ENCODE measurements at places on chromosomes 3 and 15.
A peak's percentile ranks its signal among the peaks of the same experiment; 100 is the strongest.

GRCh38 chr3:24198728-24199127 lies 253.6 kb downstream of the NR1D2 start:
- DNase-seq, result no peak

GRCh38 chr15:98505611-98506031 lies 142.7 kb upstream of the IGF1R start:
- no peak for DNase-seq

- no peak for DNase-seq
These were observed 41.6 kb downstream of the HMCES start for GRCh38 chr3:129320261-129320660.

DNA sequence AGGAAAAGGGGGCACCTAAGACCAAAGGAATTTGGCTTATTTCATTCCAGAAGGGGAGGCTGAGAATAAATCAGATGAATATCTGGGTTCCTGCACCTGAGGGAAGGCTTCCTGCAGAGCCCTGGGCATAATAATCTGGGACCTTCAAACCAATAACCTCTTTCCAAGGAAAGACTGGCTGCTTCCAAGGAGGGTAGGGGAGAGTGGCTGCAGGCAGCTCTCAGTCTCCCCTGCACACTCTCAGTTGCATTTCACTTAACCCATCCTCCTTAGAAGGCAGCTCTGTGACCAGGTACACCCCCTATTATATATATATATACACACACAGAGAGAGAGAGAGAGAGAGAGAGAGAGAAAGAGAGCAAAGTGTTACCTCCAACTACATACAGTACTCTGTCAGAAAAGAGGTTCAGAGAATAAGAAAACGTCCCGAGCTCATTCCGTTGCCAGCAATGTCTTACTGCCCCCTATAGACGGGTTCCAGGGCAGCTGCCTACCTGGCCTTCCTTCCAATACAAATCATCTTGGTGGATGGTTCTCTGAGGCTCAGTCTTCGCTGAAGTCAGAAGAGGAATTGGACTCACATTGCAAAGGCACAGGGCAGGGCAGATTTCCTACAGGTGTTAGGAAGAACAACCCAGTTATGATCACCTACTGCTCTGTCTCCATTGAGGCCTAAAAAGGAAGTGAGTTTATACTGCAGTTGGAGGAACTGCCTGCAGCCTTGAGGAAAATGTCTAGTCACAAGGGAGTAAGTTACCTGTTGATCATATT lies 26.1 kb downstream of the CAPN3 start:
- peak; percentile 38 for DNase-seq

GRCh38 chr3:193744822-193745684 lies 152.0 kb downstream of the OPA1 start:
- DNase-seq, result no peak

- no peak for DNase-seq
These were observed 18.1 kb downstream of the DNAJC13 start for GRCh38 chr3:132435224-132435910.

DNA sequence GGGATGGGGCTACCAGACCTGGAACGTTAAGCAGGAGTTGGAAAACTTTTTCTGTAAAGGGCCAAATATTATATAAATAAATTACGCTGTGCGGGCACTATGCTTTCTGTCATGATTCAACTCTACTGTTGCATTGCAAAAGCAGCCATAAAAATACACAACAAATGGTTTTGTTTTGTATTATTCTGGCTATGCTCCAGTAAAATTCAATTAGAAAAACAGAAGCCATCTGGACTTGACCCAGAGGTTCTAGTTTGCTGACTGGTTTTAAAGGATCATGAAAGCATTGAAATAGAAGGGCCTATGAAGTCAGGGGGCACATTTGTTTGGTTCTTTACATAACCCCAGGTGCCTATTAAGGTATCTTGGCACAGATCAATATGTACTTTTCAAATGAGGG lies 647.4 kb upstream of the LMCD1 start:
- no peak for DNase-seq

DNA sequence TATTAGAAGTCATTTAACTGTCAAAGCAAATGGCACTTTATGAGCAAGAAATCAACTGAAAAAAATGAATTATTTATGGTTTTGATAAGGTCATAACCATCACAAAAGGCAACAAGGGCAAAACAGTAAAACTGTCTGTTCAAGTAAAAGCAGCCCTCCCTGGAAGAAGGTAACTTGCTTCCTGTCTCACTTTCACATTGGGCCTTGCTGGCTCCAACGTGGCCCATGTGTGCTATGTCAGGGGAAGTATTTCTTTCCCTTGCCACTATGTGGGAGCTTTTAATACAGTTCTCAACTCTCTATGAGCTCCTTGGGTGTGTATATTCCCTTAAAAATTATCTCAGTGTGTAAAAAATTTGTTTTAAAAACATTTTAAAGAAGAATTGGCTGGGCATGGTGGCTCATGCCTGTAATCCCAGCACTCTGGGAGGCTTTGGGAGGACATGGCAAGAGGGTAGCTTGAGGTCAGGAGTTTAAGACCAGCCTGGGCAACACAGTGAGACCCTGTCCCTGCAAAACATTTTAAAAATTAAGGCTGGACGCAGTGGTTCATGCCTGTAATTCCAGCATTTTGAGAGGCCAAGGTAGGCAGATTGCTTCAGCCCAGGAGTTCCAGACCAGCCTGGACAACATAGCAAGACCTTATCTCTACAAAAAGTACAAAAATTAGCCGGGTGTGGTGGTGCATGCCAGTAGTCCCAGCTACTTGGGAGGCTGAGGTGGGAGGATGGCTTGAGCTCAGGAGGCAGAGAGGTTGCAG lies 45.2 kb upstream of the TJP1 start:
- no peak for DNase-seq

DNA sequence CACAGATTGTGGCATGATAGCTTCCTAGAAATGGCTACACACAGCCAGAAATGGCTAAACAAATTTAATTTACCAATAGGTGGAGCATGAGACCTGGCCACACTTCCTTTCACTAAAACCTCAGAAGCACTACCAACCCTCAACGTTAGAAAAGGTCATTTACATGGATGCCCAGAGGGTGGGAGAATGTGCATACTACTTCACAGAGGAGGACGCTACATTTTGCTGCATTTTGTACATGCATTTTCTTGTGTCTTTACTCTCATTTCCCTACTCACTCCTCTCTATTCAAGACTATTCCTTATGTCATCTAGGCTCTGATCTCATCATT lies 40.1 kb downstream of the C2CD4B start:
- no peak for DNase-seq

DNA sequence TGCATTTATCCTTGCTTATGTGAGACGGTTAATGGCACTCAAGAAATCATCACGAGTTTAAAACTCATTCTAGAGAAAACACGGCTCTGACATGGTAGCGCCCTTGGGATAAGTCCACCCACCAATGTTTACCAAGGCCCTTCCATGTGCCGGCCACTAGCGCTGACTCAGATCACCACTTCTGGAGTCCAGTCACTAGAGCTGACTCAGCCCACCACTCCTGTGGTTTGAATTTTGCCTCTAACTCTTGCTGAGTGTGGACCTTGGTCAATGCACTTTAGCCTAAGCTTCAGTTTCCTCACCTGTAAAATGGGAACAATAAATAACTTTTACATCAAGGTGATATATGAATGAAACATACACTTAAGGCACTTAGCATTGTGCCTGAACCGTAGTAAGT lies 358.4 kb upstream of the PROK2 start:
- no peak for DNase-seq

- DNase-seq, result no peak
These were observed 911 bp downstream of the APBA2 start for GRCh38 chr15:28886431-28887338.

GRCh38 chr15:74621936-74622335 lies 6.3 kb downstream of the CLK3 start:
- DNase-seq, result no peak

- DNase-seq, result no peak
These were observed 12.7 kb downstream of the PLXND1 start for GRCh38 chr3:129593595-129594339.

DNA sequence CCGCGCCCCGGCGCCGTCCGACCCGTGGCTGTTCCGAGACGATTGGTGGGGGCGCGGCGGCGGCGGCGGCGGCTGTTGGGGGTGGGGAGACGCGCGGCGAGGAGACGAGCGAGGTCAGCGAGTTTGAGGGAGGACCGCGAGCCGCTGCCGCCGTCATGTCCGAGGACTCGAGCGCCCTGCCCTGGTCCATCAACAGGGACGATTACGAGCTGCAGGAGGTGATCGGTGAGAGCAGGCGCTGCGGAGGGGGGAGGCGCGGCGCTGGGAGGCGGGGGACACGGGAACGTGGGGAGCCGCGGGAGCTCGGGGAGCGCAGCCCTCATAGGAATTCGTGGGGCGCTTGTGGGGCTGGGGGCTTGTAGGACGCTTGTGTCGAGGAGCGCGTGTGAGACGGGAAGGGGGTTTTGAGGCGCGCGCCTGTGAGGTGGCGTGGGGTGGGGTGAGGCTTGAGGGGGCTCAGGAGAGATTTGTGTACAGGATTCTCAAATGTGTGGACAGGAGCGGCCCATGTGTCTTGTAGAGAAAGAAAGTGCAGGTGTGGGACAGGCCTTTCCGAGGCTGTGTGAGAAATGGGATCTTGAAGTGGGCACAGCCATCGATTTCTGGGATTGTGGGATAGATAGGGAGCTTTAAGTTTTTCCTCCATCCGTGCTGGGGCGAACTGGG lies 518 bp downstream of the OXSR1 start:
- peak; percentile 32 for DNase-seq

DNA sequence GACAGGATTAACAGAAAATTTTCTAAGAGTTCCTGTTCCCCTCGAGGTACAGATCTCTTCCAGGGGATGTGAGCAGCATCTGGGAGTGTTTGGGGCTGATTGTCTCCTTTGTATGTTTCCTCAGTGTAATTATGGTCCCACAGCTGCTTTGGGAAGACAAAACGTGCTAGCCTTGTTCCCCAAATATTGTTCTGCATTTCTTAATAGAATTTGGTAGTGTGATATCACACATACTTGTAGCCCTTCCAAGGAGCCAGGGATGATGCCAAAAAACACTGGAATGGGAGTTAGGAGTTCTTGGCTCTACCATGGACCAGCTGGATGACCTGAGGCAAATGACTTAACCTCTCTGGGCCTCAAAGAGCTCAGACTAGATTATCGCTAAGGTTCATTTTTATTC lies 19.0 kb upstream of the AGBL1 start:
- no peak for DNase-seq

GRCh38 chr3:299590-300301 lies 103.2 kb downstream of the CHL1 start:
- DNase-seq, result no peak

DNA sequence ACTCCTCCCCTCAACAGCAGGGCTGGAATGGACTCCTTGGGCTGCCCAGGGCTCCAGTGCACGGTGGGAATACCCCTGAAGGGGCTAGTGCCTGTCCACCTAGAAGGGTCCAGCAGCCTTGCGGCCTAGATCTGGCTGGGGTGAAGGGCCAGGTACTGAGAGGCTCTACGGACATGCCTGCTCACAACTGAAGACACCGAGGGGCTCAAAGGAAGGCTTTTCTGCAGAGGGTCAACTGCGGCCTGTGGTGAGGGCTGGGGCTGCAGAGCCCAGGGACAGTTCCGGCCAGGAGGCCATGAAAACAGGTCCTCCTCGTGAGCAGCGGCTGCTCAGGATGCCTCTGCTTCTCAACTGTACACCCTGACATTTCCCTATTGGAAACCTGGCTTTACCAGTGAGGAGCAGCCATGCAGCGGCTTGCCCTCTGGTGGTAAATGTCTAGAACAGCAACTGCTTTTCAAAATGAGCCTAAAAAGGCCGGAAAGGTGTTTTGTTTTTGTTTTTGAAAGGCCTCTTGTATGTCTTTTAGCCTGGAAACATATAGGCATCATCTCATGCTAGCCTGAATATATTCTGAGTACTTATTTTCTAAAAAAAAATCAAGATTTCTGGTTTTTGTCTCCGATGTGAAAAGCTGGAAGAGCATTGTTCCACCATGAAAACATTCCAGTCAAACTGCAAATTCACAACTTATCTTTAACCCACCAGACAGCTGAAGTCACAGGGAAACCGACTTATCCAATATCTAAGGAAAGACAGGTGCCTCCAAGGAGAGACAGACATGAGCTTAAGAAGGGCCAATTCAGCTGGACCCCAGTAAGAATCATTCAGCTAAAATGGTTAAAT lies 163.4 kb downstream of the KLF13 start:
- no peak for DNase-seq

DNA sequence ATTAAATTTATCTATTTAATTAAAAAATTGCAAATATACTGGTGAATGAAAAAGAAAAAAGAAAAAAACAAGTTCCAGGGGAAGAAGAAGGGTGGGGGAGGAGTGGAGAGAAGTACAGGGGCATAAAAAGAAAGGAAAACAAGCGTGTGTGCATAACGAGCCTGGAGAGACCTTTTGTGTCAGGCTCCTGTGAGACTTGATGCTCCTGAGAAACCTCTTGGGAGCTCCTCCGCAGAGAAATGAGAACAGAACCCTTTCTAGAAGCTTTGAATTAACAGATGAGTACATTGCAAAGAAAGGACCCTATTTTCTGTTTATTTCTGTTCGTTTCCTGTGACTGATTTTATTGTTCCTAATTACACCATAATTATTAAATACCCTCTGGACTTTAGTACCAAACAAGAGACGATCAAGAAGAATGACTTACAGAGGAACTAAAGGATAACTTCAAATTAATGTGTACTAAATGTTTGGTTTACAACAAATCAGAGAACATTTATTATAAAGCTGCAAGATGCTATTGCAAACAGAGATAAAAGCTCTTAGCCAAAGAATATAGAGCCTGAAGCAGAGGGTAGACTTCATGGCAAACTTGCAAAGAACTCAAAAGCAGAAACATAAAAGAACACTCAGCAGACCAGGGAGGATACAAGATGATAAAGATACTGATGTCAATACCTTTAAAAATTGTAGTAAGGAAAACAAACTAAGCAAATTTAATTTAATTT lies 74.7 kb downstream of the DPPA2 start:
- no peak for DNase-seq

DNA sequence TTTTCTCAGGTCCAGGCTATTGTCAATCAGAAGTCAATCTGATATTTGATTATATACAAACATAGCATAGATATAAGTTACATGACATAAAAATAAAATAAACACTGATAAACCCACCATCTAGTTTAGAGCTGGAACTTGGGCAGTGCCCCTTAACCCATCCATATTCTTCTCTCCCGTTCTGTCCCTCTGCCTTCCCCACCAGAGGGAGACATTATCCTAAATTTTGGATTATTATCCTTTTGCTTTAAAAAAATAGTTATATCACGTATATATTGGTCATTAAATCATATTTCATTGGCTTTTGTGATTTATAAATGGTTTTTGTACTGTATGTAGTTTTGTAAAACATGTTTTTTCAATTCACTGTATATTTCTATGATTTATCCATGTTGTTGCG lies 107.9 kb downstream of the GMPS start:
- DNase-seq, result no peak

- no peak for DNase-seq
These were observed 294.7 kb upstream of the MEIS2 start for GRCh38 chr15:37395100-37395468.

DNA sequence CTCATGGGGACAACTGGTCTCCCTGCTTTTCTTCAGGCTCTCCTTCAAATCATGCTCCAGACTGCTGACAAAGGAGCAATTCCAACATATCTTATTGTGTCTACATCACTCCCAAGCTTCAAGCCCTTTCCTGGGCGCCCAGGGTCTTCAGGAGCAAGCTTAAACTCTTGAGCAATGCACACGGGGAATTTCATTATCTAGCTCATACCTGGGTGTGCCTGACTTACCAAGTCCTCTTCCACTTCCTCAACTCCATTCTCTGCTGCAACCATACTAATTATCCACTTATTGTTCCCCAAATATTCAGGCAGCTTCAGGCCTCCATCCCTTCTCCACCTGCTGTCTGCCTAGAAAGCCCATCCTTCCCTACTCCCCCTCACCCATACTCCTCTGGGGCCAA lies 50.6 kb downstream of the B3GNT5 start:
- no peak for DNase-seq

- DNase-seq, result peak; percentile 23
These were observed 230.4 kb upstream of the CHRM5 start for GRCh38 chr15:33737687-33738601.
